ENCODE measurements at places on chromosomes 3 and 15.

DNA sequence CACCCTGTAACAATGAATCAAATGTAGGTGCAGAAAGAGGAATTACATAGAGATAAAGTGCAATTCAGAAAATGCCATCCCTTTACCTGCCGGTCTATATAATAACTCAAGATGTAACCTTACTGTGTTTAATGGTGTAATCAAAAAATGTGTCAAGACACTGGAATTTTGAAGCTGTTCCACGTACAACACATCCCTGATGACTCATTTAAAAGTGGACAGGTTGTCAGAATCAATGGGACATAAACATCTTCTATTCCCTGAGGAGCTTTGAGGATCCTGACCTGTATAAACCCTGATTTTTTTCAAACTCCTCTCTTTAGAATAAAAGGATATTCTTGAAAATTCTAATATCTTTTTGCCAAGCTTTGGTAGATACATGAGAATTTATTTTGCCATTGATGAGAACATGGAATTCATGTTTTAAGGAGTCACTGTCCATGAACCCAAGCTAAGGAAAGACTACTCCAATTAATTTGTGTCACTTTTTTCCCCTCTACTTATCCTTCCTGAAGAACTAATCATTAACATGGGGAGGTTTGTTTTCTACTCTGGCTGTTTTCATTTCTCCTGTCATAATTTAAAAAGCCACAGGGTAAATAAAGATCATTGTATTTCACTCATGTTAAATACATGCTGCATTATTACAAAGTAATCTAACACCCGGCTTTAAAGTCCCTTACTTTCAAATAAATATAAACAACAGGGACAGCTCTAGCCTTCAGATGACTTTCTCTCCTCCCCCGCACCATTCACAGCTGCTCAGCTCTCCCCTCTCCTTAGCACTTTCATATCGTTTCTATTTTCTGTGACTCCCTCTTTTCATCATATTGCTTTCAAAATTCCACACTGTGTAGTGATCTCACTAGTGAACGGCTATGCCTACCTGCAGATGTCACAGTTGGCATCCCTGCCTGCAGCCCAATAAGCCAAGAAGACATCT is 138.3 kb downstream of the TAFA4 start:
- no peak for DNase-seq

- peak; percentile 86 for DNase-seq
These were observed 289 bp downstream of the PCSK6 start for GRCh38 chr15:101489237-101489598.

GRCh38 chr3:16191591-16191990 is 17.1 kb downstream of the GALNT15 start:
- DNase-seq: no peak

- no peak for DNase-seq
These were observed 222.3 kb downstream of the ZMAT3 start for GRCh38 chr3:178849199-178849910.

- peak; percentile 28 for DNase-seq
These were observed 115.2 kb downstream of the ATP8B4 start for GRCh38 chr15:50003786-50004334.

GRCh38 chr3:177197727-177198460 is 612 bp upstream of the TBL1XR1 start:
- DNase-seq: peak; percentile 94

DNA sequence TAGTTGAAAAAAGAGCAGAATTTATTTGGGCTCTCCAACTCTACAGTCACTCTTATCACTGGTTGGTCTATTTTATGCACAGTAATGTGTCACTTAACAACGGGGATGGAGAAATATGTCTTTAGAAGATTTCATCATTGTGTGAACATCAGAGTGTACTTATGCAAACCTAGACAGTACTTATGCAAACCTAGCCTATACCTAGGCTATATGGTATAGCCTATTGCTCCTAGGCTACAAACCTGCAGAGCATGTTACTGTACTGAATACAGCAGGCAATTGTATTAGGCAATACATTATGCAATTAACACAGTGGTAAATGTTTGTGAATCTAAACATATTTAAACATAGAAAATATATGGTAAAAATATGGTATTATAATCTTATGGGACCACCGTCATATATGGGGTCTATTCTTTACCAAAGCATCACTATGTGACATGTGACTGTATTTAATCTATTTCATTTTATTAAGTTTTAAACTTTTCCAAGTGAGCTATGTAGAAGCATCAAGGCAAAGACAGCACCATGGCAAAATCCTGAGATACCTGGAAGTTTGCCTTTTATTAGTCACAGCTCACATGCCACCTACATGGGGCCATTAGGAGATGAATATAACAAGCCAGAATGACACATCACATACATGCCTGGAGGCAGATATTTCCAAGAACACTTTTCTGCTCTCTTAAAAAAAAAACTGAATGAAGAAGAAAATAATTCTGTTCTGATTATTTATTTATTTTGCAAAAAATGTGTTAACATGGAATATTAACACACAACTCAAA is 537.4 kb downstream of the TUSC7 start:
- DNase-seq: no peak

DNA sequence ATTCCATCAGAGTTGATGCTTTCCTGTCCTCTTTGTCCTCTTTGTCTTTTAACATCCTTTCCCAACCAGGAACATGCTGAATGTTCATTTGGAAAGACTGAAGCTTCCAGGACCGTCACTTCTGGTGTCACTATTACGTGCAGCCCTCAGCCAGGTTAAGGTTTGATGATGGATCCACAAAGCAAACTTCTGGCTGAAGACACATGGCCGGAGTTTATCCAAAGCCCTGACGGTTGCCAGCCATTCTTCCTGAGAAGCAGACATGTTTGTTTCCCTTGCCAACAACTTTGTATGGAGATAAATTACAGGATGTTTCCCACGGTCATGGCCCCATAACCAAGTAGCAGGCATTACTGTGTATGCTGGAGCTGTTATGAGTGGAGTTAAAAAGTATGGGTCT is 236.9 kb downstream of the THSD4 start:
- DNase-seq: no peak

DNA sequence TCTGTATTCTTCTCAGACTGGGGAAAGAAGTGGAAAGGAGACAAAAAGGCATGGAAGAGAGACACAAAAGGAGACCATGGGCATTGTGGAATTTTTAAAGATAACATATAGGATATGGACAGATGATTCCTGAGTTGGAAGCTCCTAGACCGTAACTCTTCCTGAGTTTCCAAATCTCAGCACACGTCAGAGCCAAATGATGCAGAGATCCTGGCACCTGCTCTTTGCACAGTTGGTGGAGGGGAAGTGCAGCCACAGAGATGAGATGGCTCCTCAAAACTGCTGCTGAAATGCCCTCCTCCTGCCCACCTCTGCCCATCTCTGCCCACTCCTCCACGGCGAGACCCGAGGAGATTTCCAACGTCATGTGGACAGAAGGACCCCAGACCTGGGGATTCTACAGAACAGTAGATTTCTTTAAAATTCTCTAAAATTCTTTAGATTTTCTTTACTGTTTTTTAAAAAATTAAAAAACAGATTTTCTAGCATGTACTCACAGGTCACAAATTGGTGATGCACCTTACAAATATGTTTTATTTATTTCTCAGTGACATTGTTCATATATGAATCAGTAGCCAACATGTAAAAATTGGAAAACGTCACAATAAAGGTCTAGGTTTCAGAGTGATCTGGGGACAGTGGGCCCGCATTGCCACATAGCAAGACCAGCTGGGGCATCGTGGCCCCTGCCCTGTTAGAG is 8.1 kb downstream of the CPN2 start:
- no peak for DNase-seq

GRCh38 chr3:18758047-18758704 is 333.0 kb upstream of the SATB1 start:
- DNase-seq: no peak

GRCh38 chr15:69140306-69140705 is 20.1 kb upstream of the GLCE start:
- no peak for DNase-seq

- DNase-seq: no peak
These were observed 20.9 kb downstream of the KAT2B start for GRCh38 chr3:20060974-20061685.

- no peak for DNase-seq
These were observed 36.5 kb downstream of the GMNC start for GRCh38 chr3:190826018-190826417.

GRCh38 chr3:145094355-145094941 is 1066.5 kb downstream of the PLOD2 start:
- no peak for DNase-seq

DNA sequence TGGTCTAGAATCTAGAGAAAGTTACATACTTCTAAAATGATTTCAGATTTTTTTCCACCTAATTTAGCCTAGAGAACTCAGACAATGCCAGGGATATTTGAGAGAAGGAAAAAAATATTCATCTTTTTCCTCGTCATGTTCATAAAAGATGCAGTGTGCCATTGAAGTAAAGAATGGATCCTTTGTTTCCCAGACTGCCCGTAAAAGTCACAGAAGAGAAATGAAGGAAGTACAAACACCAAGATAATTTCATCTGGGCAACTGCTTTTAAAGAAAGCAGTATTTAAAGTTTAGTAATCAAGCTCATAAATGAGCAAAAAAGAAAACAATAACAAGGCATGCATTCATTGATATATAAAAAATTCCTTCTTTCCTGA is 47.2 kb downstream of the TTC23 start:
- DNase-seq: no peak

DNA sequence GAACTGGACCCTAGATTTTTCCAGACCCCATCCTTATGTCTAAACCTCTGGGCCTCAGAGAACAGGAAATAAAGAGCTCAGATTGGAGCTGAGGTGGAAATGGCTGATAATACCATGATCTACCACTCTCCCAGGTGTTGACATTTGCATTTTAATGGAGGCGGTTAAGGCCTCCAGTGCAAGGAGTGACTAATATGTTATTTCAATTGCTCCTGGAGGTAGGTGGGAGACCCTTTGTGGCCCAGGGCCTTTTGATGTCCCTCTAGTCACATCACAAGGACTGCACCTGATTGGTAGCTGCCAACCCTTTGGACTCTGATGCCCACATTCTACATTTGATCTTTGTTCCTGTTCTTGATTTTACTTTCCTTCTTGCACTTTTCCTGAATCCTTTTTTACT is 9.0 kb upstream of the ADCY5 start:
- DNase-seq: no peak

GRCh38 chr15:49415638-49416037 is 7.4 kb upstream of the FGF7 start:
- no peak for DNase-seq

GRCh38 chr15:80201256-80202015 is 48.6 kb downstream of the FAH start:
- no peak for DNase-seq

- no peak for DNase-seq
These were observed 30.6 kb upstream of the GPR160 start for GRCh38 chr3:170007031-170007663.

GRCh38 chr3:46695177-46695961 is 1.9 kb upstream of the ALS2CL start:
- DNase-seq: no peak

DNA sequence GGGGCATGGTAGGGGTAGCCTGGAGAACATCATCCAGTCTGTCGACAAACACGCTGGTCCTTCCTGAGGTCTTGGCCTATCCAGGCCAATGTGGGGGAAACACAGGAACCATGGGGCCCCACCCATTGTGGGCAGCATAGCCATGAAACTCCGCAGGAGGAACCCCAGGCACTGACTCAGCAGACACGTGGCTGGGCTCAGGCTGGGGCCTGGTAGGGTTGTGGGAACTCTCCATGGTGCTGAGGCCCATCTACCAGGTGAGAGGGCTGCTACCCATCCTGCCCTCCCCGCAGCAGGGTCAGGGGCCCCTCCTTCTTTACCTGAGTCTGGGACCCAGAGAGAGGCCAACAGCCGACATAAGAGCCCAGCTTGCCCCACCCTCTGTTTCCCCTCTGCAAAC is 22.6 kb upstream of the CACNA2D2 start:
- peak; percentile 92 for DNase-seq

DNA sequence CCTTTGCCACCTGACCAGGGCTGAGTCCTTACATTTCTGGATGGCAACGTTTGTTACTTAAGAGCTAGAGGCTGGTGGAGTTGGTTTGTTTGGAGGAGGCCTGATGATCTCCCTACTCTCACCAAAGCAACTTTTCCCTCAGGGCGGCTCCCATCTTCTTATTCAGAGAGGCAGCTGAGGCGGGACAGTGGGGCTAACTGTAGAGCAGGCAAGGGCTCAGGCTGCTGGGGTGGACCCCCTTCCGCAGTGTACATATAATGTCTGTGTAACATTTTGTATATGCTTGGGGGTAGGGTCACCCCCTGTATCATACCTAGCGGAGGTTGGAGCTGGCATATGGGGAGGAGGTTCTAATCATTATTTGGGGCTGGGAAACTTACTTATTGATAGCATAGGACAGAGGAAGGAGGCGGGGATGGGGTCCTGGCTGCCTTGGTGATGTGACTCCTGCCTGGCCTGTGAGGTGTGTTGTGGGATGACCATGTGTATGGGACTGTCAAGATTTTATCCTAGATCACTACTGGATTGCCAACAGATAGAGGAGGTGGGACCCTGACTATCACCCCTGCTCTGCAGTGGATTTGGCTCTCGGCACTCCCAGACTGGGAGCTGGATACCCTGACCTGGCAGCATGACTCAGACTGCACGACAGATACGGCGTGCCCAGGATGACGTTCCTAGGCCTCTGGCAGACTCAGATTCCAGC is 52.5 kb upstream of the UBE2Q2 start:
- DNase-seq: no peak

- DNase-seq: peak; percentile 77
These were observed 16.2 kb upstream of the VILL start for GRCh38 chr3:37974121-37975083.

DNA sequence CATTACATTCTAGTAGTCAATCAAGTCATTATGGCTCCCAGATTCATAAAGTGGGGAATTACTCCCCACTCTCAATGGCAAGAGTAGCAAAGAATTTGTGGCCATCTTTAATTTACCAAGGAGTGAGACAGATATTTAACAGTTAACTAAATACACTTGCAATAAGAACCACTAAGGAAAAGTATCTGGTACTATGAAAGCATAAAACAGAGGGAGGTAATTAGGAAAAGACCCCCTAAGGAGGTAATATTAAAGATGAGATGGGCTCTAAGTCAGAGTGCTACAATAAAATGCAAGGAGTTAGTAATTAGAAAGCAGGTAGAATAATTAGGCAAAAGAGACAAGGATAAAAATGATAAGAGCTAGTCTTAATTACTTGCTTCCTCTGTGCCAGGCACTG is 301.9 kb downstream of the CHL1 start:
- DNase-seq: no peak

DNA sequence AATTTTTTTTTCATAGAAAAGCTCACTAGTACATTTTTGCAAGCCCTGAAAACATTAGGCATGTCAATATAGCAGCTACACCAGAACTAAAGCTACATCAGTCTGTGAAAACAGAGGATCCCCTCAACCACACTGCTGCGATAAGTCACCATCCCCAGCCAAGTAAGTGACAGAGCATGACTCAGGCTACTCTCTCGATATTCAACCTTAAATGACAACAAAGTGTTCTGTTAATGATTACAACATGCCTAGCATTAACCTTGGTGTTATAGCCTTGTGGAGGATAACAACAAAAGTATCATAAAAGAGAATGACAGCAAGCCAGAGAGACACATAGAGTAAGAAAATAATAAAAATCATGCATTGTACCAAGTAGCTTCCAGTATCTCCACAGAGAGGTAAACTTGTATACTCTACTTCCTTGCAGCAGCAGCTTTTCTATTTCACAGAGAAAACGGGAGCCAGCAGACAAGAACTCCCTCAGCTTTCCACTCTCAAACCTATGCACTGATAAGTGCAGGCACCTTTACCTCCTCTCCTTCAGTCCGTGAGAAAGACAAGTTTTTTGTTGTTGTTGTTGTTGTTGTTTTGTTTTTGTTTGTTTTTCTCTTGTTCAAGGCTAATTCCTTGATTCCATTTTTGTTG is 76.6 kb downstream of the GBE1 start:
- DNase-seq: no peak

- DNase-seq: no peak
These were observed 54.8 kb downstream of the UBP1 start for GRCh38 chr3:33385423-33385822.

Measured in 8988T (cell line).